Jurkat, Clone E6-1 (cell line): ENCODE measurements at places on chromosomes 16 and 17.

GRCh38 chr16:25151996-25152395 is 40.5 kb downstream of the LCMT1 start:
- DNase-seq: no peak

- DNase-seq: peak; percentile 79
These were observed 70.8 kb downstream of the XPO6 start for GRCh38 chr16:28140788-28141618.

DNA sequence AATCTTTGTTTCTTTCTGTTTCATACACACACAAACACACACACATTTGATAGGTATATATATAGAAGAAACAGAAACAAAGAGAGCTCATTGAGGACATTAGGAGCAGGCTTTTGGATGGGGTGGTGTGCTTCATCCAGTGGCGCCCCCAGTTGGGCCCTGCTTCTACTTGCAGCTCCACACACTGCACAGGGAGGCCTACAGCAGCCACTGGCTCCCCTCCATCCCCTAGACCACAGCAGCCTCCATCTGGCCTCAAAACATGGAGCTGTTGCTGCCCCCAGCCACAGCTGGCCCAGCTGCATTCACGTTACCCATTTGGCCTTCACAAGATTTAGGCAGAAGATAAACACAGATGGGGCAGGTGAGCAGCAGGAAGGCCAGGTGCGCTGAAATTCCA is 33.1 kb upstream of the NF1 start:
- DNase-seq: peak; percentile 15

DNA sequence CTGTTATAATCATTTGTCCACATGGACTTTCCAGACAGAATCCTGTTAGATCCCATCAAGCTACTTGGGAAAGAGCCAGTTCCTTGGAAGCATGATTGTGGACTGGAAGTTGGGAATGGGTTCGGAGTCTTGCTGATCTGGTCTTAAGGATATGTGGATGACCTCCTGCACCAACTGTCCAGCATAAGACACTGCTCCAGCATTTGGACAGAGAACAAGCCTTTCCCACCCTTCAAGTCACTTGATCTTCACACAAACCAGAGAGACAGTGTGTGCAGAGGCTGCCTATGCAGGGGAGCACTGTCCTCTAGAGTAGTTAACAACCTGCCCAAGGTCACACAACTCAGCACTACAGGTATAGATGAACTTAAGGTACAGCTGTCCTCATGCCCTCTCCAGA is 5.8 kb upstream of the MT1B start:
- no peak for DNase-seq

DNA sequence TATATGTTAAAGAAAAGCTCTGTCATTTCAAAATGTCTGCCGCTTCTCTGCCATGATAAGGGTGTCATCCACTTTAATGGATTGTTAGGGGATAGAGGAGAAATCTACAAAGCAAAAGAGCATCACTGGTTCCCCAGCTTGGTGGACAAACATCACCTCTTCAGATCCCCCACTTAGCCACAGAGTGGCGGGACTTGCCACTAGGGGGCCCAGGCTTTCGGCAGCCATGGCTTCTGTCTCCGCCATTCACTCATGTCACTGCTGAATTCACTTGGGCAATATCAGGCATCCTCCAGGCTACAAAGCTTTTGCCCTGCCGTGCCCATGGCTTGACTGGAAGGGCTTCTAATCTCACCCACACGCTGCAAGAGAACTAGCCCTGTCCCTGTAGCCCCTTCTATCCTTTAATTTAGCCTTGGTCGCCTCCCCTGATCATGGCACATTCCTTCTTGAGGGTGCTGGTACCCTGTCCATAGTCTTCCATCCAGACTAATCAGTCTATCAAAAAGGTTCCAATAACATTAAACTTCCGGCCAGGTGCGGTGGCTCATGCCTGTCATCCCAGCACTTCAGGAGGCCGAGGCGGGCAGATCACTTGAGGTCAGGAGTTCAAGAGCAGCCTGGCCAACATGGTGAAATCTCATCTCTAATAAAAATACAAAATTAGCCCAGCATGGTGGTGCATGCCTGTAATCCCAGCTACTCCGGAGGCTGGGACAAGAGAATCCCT is 34.7 kb downstream of the SBK1 start:
- DNase-seq: peak; percentile 51

DNA sequence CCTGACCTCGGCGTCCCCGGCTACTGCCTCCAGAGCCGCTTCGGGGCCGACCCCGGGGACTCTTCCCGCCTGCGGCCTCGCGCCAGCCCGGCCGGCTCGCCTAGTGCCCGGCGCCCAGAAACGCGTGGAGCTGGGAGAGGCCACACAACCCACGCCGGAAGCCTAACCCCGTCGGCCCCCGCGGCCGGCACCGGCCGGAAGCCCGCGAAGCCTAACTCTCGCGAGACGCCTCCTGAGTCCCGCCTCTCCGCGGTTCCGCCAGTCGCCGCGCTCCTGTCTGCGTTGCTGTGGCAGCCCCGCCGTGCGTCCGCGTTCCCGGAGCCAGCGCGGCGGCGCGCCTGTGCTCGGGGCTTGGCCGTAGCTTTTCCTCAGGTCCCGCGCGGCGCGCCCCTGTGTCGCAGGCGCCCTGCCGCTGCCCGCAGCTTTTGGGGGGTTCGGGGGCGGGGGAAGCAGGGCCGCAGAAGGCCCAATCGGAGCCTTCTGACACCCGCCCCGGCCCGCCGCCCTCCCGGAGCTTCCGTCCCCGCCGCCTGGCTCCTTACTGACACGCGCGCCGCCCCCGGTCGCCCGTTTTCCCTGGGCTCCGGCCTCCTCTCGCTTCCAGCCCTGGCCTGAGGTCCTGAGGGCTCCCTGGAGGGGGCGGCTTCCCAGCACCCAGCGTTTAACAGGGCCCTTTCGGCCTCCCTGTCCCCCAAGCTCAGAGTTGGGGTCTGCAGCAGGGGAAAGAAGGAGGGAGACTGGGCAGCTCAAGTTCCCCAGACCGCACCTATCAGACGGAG is 21.7 kb downstream of the NPTX1 start:
- DNase-seq: peak; percentile 94

DNA sequence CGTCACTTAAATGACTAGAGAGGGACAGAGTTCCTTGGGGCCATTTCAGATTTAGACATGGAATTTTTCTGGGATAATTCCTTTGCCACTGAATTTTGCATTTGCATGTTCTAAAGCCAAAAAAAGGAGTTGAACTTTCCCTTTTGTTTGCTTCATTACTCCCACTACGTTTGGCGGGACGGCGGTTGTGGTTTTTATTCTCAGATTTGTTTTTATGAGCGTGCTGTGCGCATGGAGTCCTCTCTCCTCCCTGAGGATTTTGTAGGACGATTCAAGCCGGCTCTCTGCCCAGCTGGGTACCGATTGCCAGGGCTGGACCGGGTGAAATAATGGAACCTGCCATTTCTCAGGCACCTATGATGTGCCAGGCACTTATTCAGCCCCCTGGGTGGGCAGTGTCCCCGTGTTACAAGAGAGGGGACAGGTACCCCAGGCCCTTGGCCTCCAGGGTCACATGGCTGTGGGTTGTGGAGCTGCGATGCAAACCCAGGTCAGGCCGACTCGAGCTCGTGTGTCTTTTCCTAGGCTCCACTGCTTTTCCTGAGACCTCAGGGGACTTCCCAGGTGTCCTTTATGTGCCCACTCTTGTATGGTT is 18.8 kb downstream of the CMIP start:
- no peak for DNase-seq

DNA sequence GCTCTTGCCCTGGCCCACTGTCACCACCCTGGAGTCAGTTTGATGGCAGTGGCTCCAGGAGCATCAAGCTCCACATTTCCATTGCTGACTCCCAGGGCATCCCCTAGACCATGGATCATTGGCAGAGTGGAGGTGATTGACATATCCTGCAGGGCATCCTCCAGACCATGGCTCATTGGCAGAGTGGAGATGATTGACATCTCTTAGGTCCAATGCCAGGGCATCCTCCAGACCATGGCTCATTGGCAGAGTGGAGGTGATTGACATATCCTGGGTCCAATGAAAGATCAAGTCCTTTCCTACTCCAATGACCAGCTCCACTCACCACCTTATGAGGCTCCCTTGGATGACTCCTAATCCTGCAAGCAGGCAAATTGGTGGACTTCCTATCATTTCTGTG is 174.3 kb upstream of the NLRP1 start:
- DNase-seq: peak; percentile 83
